ENCODE measurements at places on chromosomes 4 and X.

DNA sequence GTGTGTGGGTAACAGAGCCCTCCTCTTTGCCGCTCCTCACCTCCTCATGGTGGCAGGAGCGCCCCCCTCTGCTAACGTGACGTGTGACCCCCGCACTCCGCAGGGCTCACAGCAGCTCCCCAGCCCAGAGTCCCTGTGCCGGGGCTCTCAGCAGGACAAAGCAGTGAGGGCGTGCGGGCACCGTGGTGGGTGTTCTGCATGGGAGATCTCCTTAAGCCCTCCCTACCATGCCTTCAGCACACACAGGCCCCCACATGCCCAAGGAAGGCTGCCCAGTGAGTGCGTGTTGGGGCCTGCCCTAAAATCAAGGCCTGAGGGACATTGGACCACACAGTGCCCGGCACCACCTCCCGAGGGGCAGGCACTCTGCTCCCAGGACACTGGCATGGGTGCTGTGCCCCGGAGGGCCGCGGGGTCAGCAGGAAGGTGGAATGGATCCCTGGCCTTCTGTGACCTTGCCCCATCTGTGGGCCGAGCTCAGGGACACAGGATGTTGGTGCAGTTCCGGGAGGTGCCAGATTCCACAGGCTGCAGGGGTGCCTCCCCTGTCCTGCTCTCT, 10.1 kb downstream of the PSAPL1 start:
- DNase-seq = peak; percentile 58

- no peak for DNase-seq
Observed at GRCh38 chr4:128590034-128590740, 219.3 kb upstream of the JADE1 start.

- no peak for DNase-seq
Observed at GRCh38 chrX:37361596-37361995, 12.4 kb downstream of the PRRG1 start.

DNA sequence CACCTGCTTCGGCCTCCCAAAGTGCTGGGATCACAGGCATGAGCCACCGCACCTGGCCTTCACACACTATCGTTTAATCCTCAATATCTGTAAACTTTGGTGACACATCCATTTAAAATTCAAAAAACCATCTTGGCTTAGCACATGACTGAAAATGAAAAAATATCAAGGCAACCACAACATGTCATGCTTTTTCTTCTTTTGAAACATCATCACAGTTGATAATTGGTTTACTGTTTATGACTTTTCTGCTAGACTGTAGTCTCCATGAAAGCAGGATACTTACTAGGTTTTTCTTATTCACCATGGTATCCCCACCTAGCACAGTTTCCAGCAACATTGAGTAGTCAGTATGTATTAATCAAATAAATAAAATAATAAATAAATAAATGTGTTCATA, 11.0 kb downstream of the GNRHR start:
- DNase-seq = no peak

DNA sequence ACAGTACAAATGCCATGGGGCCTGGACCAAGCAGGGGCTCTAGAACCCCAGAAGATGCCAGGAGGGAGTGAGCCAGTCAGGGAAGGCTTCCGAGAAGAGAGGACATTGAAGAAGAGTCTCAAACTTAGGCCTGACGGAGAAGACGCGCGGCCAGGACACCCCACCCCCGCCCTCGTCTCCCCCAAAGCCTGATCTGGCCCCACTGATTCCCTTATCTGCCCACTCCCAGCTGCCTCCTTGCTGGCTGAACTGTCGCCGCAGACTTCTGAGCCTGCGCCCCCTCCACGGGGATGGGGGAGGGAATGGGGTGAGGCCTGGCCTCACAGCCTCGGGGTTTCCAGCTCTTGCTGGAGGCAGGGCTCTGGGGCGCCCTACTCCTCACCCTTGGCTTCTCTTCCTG, 3.6 kb upstream of the GATA1 start:
- peak; percentile 33 for DNase-seq

- DNase-seq = no peak
Observed at GRCh38 chr4:121980643-121981042, 28.8 kb upstream of the TRPC3 start.

GRCh38 chr4:158314756-158315487, 104.6 kb downstream of the TMEM144 start:
- no peak for DNase-seq

DNA sequence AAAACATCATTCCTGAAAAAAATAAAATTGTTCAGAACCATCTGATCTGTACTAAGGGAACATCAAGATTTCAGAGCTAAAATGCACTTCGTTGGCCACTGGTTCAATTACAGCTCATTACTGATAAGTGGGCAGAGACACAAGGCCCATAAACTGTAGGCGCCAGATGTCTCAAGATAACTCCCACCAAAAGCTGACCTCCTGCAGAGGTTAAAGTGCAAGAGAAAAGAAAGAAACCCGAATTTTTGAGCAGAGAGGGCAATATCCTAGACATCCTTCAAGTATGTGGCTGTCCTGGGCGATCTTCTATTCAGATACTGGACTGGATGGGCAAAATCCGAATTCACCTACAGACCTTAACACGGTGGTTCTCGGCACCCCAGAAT, 660 bp downstream of the GEMIN8 start:
- no peak for DNase-seq

Measured in H7 (cell line).